ENCODE measurements at places on chromosomes 5 and 9. TPM values are rescaled to one million over a fixed set of nuclear protein-coding genes. Genes with fewer than 3 reads are reported as not detected.

Gene ADCY2
- not detected for total RNA-seq

Gene CARTPT
- total RNA-seq: not detected

DNA sequence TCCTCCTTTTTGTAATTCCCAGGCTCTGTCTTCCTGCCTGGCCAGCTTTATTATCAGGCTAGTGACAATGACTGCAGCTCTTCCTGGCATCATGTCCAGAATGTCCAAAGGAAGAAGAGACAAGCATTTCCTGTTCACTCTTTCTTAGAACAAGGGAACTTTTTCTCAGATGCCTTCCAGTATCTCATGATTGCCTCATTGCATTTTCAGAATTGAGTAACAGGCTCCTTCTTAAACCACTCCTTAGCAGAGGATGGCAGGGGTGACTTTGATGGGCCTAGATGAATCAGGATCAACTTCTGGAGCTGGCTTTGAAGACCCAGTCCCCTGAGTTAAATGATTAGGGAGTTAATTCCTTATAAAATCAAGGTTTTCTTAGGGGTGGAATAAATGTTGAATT lies 92.9 kb upstream of the RASGRF2 start:
- no peaks in the 10 kb centered on the region for H3K27me3 ChIP-seq
- no peak overlapping the region for H3K4me3 ChIP-seq
- H3K36me3 ChIP-seq: no peaks in the 10 kb centered on the region
- DNase-seq: no peak
- H3K27ac ChIP-seq: no peak overlapping the region
- no peaks in the 10 kb centered on the region for H3K4me1 ChIP-seq

DNA sequence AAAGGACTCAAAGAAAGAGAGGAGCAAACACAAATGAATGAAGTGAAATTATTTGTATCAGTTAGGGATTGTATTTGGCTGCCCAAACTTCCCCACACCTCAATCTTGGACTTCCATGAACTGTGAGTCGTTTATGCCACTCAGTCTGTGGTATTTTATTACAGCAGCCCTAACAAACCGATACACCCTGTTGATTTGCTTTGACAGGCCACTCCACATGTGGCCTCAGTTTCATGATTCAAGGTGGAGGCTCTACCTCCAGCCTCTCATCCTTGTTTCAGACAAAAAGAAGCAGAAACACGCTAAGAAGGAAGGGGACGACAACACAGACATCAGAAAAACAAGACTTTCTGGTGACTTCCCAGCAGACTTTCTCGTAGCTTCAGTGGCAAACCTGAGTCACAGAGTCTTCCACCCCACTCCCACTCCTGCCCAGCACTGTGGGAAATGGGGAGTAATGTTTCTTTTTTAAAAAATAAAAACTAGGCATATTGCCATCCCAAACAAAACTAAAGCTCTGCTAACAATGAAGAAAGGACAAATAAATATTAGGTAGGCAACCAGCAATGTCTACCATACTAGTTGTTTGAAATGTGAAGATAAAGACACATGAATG lies 52.2 kb upstream of the ABCA1 start:
- no peaks in the 10 kb centered on the region for H3K27me3 ChIP-seq
- H3K4me3 ChIP-seq: no peak overlapping the region
- no peak for DNase-seq
- H3K36me3 ChIP-seq: no peaks in the 10 kb centered on the region
- H3K4me1 ChIP-seq: peaks cover 36% of the 10 kb centered on the region
- no peak overlapping the region for H3K27ac ChIP-seq

GRCh38 chr5:173016598-173017046 lies 33.1 kb downstream of the ATP6V0E1 start:
- peak; percentile 84 for DNase-seq
- peak overlapping the region; percentile 16 for H3K4me3 ChIP-seq
- H3K27me3 ChIP-seq: no peaks in the 10 kb centered on the region
- H3K36me3 ChIP-seq: peaks cover 9% of the 10 kb centered on the region

GRCh38 chr9:129398101-129398960 lies 220.3 kb upstream of the IER5L start:
- no peak overlapping the region for H3K27ac ChIP-seq
- no peak overlapping the region for H3K4me3 ChIP-seq
- no peaks in the 10 kb centered on the region for H3K27me3 ChIP-seq
- no peak for DNase-seq
- H3K36me3 ChIP-seq: no peaks in the 10 kb centered on the region
- H3K4me1 ChIP-seq: no peaks in the 10 kb centered on the region

GRCh38 chr5:172005708-172006320 lies 624 bp downstream of the FBXW11 start:
- no peak for DNase-seq
- H3K36me3 ChIP-seq: peaks cover 9% of the 10 kb centered on the region
- no peaks in the 10 kb centered on the region for H3K27me3 ChIP-seq

- H3K27me3 ChIP-seq: peaks cover 8% of the 10 kb centered on the region
- H3K36me3 ChIP-seq: no peaks in the 10 kb centered on the region
- DNase-seq: no peak
Observed at GRCh38 chr5:153756540-153756939, 266.1 kb downstream of the GRIA1 start.

- no peak overlapping the region for H3K4me3 ChIP-seq
- H3K4me1 ChIP-seq: no peaks in the 10 kb centered on the region
- no peaks in the 10 kb centered on the region for H3K36me3 ChIP-seq
- no peak for DNase-seq
Observed at GRCh38 chr9:71795097-71795813, 26.9 kb upstream of the CEMIP2 start.

DNA sequence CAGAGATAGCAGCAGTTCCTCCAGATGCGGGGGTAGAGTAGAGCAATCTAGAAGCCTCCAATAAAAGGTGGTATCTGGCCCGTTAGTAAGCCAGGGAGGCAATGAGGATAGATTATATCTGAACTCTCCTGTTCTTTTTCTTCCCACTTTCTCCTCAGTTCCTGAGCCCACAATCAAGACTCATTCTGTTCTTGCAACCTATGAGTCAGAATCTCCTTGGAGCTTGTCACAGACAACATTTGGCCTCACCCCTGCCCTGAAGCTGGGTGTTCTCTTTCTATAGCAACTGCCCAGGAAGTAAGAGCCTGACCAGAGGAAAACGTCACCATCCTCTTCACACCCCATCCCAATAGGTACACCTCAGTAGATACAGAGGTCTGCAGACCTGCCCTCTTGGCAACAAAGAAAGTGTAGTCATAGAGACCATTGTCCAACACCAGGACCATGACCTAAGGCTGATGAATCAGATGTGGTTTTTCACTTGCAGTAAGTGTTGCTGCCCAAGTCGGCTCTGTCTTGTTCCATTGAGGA lies 76.3 kb upstream of the PCA3 start:
- no peaks in the 10 kb centered on the region for H3K27me3 ChIP-seq
- H3K4me1 ChIP-seq: peaks cover 25% of the 10 kb centered on the region
- no peak overlapping the region for H3K4me3 ChIP-seq
- H3K27ac ChIP-seq: peak overlapping the region; percentile 56
- peak; percentile 95 for DNase-seq
- no peaks in the 10 kb centered on the region for H3K36me3 ChIP-seq

DNA sequence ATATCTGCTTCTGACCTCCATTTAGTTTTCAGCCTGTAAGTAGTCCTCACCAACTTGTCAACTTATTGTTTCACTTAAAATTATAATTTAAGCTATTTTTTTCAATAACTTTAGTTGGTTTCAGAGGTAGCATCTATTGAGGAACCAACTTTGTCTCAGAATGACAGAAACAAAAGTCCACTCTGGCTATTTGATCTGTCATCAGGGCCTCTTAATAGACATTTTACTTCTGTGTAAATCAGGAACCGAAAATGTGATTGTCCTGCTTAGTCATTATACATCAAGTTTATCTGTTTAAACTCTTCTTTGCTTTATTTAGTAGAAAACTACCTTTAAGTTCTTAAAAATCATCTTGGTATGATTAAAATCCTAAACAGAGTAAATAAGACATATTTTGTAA lies 820.8 kb upstream of the EDIL3 start:
- H3K36me3 ChIP-seq: no peaks in the 10 kb centered on the region
- no peaks in the 10 kb centered on the region for H3K4me1 ChIP-seq
- no peak overlapping the region for H3K4me3 ChIP-seq
- H3K27ac ChIP-seq: no peak overlapping the region

Gene FCN1
- not detected for total RNA-seq

- H3K27me3 ChIP-seq: no peaks in the 10 kb centered on the region
- no peaks in the 10 kb centered on the region for H3K36me3 ChIP-seq
- no peak overlapping the region for H3K27ac ChIP-seq
- no peak for DNase-seq
Observed at GRCh38 chr9:118734696-118735095, 634.5 kb downstream of the BRINP1 start.

Gene SLC23A1
- 1.9 TPM for total RNA-seq

GRCh38 chr5:181109489-181110013 lies 21.4 kb downstream of the OR2V1 start:
- no peaks in the 10 kb centered on the region for H3K27me3 ChIP-seq
- no peak for DNase-seq
- no peak overlapping the region for H3K27ac ChIP-seq
- no peak overlapping the region for H3K4me3 ChIP-seq
- no peaks in the 10 kb centered on the region for H3K4me1 ChIP-seq
- H3K36me3 ChIP-seq: no peaks in the 10 kb centered on the region

DNA sequence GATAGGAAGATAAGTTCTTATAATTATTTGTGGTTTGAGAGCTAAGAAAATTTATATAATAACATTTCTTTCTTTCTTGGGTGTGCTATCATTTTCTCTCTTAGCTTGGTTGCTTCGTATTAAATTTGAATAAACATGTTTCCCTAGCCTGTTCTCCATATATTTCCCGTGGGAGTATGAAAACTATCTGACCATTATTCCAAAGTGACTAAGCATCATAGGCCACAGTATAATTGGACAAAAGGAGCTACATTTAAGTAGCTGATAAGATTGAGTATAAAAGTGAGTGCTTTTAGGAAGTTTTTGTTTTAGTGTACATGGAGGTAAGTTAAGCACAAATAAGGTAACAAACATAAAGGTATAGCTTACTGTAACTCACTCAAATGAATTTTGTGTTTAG lies 8.4 kb upstream of the OSMR start:
- no peak overlapping the region for H3K27ac ChIP-seq
- DNase-seq: no peak
- H3K27me3 ChIP-seq: no peaks in the 10 kb centered on the region
- H3K4me1 ChIP-seq: no peaks in the 10 kb centered on the region
- peaks cover 31% of the 10 kb centered on the region for H3K36me3 ChIP-seq

Gene ISL1
- total RNA-seq: not detected

Data from PC-9 (cell line).